ENCODE measurements at places on chromosomes 13 and 19. TPM values are rescaled to one million over a fixed set of nuclear protein-coding genes. Genes with fewer than 3 reads are reported as not detected.

SELENOV gene
- not detected for polyA plus RNA-seq

COX7A1 gene
- polyA plus RNA-seq = 569 TPM

GRCh38 chr13:99295488-99296252 is 11.5 kb downstream of the GPR183 start:
- DNase-seq = no peak

DNA sequence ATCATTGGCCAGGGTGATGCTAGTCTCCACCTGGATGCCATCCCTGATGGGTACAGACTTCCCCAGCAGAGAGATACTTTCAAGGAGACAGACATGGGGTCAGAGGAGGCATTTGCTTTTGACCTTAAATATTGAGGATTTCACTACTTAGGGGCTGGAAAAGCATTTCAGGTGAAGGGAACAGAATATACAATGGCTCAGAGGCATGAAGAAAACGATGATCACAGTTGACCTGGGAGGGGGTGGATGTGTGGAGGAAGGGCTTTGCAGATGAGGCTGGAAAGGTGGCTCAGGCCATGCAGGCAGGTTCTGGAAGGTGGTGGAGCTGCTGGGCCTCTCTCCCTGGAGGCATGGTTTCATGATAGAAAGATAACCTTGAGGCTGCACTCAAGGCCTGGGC is 3.9 kb downstream of the MATK start:
- no peak for DNase-seq

Data from BJ (cell line).